SIG-M5 (cell line): ENCODE measurements at places on chromosomes 7 and 10.

DNA sequence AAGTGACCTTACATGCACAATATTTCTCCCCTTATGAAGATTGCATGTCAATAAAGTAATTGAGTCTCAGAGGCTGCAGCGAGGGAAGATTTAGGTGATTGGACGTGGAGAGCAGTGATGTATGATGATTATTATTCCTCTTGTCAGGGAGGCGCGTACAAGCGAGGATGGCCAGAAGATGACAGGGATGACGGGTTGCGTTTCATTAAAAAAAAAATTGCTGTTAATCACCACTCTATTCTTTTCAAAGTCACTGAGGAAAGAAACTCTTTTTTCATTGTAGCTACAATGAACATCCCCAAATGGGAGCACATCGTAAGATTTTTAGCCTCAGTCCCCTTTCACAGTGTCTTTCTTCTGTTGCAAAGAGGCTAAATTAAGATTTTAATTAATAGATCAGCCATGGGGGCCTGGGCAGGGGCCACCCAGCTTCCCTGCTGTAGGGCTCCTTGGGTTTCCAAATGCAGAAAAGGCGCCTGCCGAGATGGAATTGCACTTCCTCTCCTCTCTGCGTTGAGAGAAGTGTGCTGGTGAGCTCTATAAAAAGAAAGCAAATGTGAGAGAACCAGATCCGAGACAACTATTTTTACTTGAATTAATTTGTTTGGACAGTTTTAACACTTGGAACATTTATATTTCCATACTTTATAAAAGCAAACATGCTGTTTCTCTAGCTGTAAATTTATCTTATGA, 998.1 kb downstream of the LRMDA start:
- DNase-seq, result no peak

DNA sequence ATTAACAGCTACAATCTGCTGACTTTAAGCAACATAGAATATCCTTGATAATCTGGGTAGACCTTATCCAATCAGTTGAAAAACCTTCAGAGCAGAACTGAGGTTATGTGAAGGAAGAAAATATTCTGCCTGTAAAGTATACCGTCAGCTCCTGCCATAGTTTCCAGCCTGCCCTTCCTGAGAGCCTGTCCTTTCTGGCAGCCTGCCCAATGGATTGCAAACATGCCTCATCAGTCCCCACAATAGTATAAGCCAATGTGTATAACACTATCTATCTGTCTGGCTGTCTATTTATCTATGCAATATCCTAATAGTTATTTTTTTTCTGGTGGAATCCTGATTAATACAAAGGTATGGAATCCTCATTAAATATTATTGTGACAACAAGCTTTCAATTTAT, 489.2 kb upstream of the KCND2 start:
- DNase-seq, result no peak

- no peak for DNase-seq
These were observed 283.9 kb downstream of the SDHAF3 start for GRCh38 chr7:97401398-97401797.

DNA sequence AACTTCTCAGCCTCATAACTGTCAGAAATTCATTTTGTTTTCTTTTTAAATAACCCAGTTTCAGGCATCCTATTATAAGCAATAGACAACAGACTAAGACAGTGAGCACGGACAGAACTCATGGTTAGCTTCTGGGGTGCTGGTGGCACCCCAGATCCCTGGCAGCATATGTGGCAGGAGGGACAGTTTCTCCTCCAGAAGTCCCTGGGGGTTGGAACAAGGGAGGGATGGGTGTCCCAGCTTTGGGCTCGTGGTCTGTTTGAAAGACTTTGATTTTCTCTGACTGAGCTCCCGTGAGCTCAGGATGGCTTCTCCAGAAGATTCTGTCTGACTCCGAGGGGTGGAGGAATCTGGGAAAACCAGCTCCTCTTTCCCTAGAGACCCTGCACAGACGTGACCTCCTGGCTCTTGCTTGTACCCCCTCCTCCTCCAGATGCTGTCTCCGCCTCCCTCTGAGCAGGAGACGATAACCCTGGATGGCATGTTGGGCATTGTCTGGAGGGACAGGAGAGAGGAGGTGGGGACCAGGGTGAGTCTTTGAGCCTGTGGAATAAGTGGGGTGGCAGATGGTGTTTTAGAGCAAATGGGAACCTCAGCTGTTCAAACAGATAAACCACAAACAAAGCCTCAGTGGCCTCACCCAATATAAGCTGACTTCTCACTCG, 421.1 kb downstream of the GLRX3 start:
- no peak for DNase-seq

- DNase-seq, result no peak
These were observed 40.4 kb downstream of the CAMK2B start for GRCh38 chr7:44284881-44285541.

DNA sequence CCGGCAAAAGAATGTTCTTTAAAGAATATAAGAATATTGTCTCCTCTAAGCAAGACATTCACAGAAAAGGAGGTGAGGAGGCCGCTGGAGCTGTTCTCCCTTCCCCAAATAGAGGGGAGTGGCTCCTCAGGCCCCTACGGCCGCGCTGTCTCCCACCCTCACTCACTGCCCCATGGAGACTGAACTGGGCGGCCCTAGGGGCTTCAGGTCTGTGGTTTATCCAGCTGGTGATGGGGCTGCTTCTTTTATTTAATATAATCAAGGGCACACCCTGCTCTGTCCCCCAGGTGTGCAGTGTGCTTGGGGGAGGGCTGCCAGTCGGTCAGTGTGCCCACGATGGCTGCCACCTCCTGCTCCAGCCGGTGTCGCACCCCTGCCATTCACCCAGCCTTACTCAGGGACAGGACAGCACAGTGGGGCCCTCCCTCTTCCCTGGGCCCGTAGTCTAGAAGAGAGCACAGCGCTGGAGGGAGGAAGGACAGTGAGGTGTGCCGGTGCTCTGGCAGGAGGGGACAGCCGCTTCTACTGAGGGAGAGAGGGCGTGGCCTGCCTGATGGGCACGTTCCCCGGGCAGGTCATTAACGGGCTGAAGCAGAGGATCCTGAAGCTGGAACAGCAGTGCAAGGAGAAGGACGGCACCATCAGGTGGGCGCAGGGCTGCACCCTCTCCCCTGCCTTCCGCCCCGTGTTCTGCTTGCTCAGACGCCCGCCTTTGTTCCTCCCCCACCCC, 23.4 kb downstream of the IQCE start:
- DNase-seq, result no peak

- no peak for DNase-seq
These were observed 28.3 kb upstream of the WDFY4 start for GRCh38 chr10:48656241-48656913.

- DNase-seq, result no peak
These were observed 127.9 kb downstream of the FAM53B start for GRCh38 chr10:124616040-124616835.

GRCh38 chr10:53088961-53089360, 316.4 kb upstream of the MBL2 start:
- no peak for DNase-seq

DNA sequence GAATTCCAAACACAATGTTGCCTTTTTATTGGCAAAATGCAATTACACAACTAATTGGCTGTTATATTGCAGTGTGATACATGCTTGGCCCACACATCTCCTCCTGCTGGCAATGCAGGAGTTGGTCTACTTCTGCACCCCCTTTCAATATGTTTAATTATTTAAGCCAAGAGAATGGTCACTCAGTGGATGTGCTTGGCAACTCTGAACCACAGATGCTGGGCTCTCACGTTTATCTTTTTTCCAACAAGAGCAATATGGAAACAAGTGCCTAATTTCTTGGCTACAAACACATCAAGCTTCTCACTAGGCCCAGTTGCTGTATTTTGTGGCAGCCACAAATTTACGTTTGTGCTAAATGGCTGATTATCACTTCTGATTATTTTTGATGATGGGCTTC, 1149.2 kb upstream of the CELF2 start:
- DNase-seq, result no peak

- no peak for DNase-seq
These were observed 223.6 kb upstream of the CELF2 start for GRCh38 chr10:10794046-10794445.

GRCh38 chr10:5620966-5621365, 45.4 kb downstream of the ASB13 start:
- DNase-seq, result no peak

- DNase-seq, result no peak
These were observed 449.7 kb upstream of the KLF6 start for GRCh38 chr10:4234661-4235060.

DNA sequence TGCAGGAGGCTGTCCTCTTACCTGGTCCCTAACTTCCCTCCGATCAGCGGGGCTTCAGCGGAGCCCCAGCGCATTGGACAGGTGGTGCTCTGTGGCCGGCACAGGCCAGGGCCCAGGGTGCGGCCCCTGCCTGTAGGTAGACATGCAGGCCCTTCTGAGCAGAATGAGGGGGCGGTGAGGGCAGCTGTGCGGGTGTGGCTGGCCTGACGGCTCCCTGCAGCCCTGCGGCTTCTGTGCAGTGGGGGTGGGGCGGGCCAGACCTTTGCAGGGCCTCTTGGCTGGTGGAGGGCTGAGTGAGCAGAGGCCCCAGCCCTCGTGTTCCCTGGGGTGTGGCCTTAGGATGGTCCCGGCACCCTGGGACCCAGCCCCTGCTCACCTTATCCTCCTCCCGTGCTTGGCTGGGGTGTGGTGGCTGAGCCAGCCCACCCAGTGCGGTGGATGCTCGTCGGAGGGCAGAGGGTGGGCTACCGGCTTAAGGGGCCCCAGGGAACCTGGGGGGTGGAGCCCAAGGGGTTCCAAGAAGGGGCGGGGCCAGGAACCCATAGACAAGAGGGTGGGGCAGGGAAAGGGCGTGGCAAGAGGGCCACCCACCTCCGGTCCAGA, 175.2 kb upstream of the TNRC18 start:
- no peak for DNase-seq

DNA sequence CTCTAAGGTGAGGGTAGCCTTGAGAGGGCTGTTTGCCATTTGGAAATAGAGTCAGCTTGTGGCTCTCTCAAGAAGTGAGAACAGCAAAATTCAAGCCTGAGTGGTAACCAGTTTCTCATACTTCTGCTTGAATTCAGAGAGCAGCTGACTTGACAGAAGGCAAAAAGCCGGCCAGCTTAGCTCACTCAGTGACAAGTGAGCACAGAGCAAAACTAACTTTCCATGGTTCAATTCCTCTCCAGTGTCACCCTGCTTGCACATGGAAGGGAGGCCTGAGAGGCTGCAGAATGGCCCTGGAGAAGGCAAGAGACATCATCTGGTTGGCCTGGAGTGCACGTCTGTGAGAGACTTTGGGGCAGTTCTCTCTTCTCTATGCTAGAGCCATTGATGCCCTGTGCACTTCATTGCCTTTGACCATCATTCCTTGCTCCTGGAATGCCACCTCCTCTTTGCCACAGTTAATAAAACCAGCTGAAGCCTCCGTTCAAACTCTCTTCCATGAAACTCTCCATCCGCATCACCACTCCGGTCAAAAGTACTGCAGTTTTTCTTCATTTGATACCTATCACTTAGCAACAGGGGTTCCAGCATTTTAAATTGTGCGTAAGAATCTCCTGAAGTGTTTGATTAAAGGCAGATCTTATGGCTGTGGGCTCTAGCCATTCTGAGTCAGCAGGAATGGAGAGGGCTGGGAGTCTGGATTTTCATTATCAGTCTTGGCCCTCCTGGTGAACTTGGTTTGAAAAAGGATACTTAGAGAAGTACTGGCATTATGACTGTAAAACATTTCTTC, 69.8 kb upstream of the PIK3CG start:
- no peak for DNase-seq

GRCh38 chr10:4770801-4771553, 55.0 kb upstream of the AKR1E2 start:
- DNase-seq, result no peak

- DNase-seq, result no peak
These were observed 46.8 kb downstream of the KCNH2 start for GRCh38 chr7:150931199-150931869.

- no peak for DNase-seq
These were observed 144.6 kb downstream of the WDR11 start for GRCh38 chr10:120995768-120996167.

DNA sequence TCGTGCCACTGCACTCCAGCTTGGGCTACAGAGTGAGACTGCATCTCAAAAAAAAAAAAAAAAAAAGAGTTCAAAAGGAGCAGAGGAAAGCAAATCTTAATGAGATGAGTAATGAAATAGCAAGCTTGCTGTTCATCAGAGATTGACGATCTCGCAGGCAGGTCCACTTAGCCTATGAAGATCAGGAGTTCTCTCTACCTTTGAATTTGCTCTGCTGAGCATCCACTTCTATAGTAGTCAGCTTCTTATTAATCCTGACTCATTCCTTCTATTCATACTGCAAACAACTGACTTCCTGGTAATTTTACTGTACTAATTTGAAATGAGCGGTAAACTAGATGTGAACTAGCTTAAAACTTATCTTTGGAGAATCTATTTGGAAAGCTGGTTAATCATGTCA, 1014.6 kb downstream of the GATA3 start:
- DNase-seq, result no peak

GRCh38 chr10:29546773-29547313, 87.9 kb downstream of the SVIL start:
- no peak for DNase-seq

- DNase-seq, result no peak
These were observed 133.3 kb downstream of the DGKB start for GRCh38 chr7:14769261-14769660.

GRCh38 chr7:142562688-142563087, 186.6 kb upstream of the PRSS1 start:
- no peak for DNase-seq

GRCh38 chr7:151174246-151175046, 7.0 kb upstream of the GBX1 start:
- no peak for DNase-seq

GRCh38 chr7:134060874-134061273, 66.3 kb upstream of the LRGUK start:
- no peak for DNase-seq

GRCh38 chr10:32373496-32373895, 26.5 kb upstream of the EPC1 start:
- DNase-seq, result no peak

GRCh38 chr10:116707981-116708380, 34.4 kb downstream of the HSPA12A start:
- DNase-seq, result no peak

DNA sequence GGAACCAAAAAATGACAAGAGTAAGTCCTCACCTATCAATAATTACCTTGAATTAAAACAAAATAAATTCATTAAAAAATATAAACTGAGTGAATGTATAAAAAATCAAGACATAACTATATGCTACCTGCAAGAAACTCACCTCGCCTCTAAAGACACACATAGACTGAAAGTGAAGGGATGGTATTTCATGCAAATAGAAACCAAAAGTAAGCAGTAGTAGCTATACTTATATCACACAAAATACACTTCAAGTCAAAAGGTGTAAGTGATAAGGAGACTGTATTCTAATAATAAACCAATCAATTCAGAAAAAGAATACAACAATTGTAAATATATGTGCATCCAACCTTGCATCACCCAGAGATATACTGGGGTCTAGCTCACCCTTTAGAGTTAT, 332.6 kb downstream of the SH2D4B start:
- no peak for DNase-seq

DNA sequence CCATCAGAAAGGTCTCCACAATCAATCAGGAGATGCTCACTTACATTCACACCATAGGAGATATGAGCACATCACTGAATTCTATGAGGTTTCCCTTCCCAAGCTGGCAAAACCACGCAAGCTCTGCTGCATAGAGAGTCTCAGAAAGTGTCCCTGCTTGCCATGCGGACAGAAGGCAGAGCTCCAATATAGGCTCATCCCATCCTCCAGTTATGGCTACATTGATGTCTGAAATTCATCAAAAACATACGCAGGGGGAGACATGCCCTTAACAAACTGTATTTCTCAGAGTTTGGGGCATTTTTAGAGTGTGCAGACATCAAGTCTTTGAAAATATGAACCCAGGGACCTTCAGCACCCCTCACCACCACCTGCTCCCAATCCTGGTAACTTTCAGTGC, 2.9 kb downstream of the C10orf90 start:
- no peak for DNase-seq
